ENCODE measurements at places on chromosomes 2 and 18.

- no peak for DNase-seq
Observed at GRCh38 chr2:232652505-232652851, 19.1 kb downstream of the EFHD1 start.

- no peak for DNase-seq
Observed at GRCh38 chr2:9250498-9251153, 44.0 kb downstream of the ASAP2 start.

DNA sequence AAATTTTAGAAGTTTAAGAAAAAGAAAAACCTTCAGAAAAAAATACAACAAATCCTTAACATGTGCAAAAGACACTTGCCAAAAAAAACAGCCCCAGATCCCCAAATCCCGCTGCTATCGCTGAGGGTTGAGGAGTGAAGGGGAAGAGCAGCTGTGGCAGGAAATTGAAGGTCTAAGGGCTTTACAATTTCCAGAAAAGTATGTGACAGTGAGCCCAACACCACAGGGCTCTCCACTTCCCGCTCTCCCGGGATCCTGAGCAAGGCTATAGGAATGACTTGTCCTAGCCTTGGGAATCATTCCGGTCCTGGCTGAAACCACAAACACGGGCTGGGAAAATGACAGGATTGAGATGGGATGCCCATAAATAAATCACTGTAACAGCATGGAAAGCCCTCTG, 191.4 kb downstream of the TMEM163 start:
- DNase-seq: no peak

DNA sequence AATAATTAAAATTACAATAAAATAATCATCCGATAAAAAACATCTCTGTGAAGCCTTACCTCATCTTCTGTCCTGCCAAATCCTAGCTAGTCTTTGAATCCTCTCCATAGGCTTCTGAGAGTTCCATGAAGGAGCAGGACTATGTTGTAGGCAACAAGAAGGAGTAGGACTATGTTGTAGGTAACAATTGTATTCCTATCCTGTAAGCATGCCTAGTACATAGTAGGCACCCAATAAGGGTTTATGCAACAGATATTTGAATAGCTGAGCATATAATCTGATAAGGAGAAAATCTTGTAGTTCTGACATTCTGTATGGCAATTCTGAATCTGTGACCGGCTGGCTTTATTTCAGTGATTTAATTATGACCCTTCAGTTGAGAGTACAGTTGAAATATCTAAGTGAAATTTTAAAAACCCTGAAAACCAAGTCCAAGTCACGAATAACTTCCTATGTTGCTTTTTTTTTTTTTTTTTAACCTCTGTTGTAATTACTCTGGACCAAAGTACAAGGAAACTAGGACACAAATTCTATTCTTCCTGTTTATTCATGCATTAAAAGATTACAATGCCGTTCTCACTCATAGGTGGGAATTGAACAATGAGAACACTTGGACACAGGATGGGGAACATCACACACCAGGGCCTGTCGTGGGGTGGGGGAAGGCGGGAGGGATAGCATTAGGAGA, 27.8 kb downstream of the VWA3B start:
- no peak for DNase-seq

DNA sequence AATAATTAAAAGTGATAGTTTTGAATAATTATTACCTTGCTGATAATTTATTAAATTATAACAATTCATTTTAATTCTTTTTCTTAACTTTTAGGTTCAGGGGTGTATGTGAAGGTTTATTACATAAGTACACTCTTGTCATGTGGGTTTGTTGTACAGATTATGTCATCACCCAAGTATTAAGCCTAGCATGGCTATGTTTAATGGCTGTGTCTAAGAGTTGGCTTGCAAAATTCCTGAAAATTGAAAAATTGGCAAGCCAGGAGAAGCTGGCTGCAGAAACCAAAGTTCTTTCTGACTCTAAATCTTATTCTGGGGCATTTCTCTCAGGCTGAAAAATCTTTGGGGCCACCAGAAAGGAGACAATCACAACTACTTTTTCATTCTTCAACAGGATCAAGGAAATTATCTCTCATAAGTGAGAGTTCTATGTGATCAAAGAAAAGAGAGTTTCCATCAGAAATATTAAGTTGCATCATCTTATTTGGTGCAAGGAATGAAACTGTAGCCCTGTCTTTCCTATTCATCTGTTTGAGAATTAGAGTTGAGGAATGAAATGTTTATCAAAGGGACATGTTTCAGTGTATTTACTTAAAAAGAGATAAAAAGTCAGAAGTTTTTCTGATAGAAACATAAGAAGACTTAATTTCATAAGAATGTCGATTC, 412.1 kb upstream of the CDH2 start:
- no peak for DNase-seq

Data from D341Med (cell line).